CD4-positive, alpha-beta T cell treated with Interleukin-6 at 100 ng/mL for 8 hours (primary cell): ENCODE measurements at places on chromosomes 1 and 21.

DNA sequence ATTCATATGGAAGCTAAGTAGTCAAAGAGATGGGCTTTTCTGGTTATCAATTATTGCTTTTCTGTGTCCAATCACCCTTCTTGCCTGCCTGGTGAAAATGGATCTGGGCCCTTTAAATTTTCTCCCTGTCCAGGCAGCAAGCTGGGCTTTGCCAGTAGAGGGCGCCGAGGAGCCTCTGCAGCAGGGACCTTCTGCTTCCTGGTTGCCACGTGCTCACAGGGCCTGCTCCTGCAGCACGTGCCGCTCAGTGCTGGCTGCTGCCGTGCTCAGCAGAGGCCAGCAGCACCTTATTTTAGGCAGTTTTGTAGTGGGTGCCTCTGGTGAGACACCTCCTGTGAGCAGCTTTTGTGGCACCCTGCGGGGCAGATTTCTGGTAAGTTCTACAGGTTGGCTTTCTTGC is 4.0 kb downstream of the ACTL8 start:
- DNase-seq = no peak

DNA sequence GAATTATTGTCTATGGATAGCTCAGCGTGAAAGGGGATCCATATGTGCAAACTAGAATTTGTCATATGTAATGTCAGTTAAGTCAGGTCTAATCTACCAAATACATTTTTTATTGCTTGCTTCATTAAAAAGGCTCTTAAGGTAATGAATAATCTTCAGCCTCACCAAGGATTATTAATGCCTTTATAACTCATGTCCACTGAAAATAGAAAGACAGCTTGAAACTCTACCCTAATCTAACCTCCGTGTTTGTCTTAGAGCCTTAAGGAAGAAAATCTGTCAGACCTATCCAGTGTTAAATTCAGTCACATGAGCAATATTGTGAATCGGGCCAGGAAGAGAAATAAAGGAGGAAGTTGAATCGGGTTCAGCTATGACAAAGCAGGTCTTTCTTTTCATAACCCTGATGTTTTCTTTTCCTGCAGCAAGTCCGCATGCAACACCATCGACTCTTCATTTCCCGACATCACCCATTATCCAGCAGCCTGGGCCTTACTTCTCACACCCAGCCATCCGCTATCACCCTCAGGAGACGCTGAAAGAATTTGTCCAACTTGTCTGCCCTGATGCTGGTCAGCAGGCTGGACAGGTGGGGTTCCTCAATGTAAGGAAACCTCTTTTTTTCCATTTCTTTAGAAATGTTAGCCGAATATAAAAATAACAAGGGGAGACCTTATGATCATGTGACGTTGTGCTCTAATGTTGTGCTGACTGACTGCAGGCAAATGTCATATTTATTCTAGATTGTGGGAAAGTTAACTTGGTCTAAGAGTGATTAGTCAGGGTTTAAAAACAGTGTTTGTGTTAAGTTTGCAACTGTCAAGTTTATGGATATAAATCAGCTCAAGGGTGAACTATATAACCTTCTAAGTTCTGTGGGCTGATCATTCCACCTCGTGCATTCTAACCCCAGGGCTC is 321.0 kb downstream of the TM2D1 start:
- no peak for DNase-seq

DNA sequence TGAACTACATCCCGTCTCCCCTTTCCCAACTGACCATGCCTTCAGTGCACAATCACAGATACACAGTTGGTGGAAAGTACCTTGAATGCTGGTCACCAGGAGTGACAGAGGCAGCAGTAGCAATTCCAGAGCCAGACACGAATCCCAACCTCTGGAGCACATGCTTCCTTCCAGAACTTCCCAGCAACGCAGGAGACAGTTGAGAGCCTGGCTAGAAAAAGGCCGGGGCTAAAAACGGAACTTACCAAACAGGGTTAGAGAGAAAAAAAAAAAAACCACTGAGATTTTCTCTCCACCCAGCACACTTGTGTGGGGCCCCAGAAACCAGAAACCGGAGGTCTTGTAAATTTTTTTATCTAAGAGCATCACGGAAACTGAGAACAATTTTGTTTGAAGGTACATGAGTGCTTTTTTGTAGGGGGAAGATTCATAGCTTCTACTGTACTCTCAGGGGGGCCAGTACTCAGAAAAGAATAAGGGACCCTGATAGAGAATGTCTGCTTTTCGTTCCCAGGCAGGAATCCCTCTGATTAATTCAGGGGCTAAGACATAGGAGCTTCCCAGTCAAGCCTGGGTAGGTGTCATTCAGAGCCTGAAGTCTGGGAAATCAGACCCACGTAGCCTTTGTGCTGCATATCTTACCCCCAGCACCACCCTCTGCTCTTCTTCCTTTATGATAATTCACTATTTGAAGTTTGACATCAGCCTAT is at the start of gene CD48:
TSS of gene CD48 (minus strand) at position 221 of the 710 bp plus-strand sequence. CDS start at position 162, 59 bp downstream.
- DNase-seq = peak; percentile 71

GRCh38 chr1:39105841-39106765 is 80.0 kb downstream of the NDUFS5 start:
- DNase-seq = peak; percentile 12

- no peak for DNase-seq
Measured at GRCh38 chr1:93078638-93078985, 471 bp upstream of the MTF2 start.

DNA sequence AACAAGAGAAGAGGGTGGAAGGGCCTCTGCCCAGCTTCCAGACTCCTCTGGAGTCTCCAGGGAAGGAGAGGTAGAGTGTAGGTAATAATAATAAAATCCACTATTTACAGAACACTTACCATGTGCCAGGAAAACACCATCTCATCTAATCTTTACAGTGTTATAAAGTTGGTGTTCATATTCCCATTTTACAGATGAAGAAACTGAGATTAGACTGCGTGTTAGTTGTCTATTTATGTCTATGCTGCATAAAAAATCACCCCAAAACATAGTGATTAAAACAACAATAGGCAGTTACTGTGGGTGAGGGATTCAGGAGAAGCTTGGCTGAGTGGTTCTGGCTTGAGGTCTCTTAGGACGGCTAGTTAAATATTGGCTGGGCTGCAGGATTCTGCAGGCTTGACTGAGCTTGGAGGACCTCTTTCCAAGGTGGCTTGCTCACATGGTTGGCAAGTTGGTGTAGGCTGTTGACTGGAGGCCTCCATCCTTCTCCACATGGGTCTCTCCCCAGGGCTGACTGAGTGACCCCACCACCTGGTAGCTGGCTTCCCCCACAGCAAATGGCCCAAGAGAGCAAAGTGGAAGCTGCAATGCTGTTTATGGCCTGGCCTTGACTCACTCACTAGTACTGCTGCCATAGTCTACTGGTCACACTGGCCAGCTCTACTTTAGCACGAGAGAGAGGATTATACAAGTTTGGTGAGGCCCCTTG is 6.5 kb upstream of the ALX3 start:
- no peak for DNase-seq

DNA sequence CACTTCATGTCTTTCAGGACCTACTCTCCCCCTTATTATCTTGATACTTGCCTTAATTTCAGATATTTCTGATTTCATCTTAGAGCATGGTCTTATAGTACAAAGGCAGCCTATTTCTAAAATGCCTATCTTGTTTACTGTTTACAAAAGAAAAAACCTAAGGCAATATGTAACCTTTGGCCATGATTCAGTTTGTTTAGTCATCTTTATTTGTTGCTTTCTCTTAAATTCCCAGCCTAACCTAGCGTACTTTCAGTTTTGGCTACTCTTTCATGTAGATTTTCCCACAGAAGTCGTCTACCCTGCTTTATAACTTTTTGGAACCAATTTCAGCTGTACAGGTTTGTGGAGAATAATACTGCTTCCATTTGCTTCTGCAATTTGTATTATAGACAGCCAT is 81.8 kb downstream of the KIF1B start:
- no peak for DNase-seq

DNA sequence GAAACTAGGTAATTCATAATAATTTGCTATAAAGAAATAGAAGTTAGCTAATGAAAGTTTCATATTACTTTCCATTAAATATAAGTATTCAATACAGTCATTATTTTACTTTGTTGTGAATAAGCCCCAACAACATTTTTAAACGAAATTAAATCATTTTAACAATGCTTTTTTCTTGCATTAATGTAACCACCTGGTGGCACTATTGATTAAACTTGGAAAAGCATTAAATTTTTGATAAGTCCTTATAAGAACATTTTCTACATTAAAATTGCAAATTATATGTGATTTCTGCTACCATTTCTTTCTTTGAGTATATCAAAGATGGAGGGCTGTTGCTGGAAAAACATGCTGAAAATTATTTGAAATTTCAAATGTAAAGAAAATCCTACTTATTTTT is 918.8 kb upstream of the TMPRSS15 start:
- no peak for DNase-seq
